ENCODE measurements at places on chromosomes 16 and 17. TPM values are rescaled to one million over a fixed set of nuclear protein-coding genes. Genes with fewer than 3 reads are reported as not detected.

HSD17B1 gene
- 1.4 TPM for total RNA-seq

MAF gene
- total RNA-seq, result 15.8 TPM

SCN4A gene
- total RNA-seq, result not detected

RASL10B gene
- 21.3 TPM for total RNA-seq

KRTAP2-3 gene
- not detected for total RNA-seq

DNA sequence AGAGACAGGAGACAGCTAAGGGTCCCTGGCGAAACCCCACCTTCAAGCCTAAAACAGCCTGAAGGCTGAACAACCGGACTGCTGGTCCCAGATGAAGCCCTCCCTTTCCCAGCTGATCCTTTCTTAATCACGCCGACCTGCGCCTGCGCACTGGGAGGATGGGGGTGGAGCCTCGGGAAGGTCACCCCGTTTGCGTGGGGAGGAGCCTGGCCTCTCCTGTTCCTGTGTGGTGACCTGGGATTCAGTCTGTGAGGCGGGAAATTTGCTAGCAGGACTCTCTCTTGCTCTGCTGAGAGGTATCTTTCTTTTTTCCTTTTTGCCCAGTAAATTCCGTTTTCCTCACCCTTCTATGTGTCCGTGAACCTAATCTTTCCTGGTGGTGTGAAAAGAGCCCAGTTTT is 9.6 kb downstream of the FAM20A start:
- no peak for DNase-seq

GRCh38 chr16:29815032-29815721 is 775 bp upstream of the PAGR1 start:
- DNase-seq, result no peak

DNA sequence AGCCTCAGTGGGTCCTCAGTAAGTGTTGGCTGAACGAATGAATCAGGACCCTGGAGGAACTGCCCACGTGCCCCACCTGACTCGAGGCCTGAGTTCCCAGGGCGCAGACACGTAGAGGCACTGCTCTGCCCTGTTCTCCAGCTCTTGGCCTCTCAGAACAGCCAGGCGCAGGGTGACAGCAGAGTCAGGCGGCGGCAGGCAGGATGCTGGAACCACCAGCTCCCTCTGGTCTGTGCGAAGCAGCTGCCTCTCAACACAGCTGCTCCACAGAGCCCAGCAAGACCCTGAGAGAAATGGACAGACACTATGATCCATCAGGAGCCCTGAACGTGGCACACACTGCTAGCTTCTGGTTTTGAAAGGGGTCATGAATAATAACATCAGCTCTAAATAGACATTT is 53.1 kb upstream of the BCO1 start:
- no peak for DNase-seq

- no peak for DNase-seq
These were observed 555.3 kb downstream of the HS3ST4 start for GRCh38 chr16:26247063-26247462.

DNA sequence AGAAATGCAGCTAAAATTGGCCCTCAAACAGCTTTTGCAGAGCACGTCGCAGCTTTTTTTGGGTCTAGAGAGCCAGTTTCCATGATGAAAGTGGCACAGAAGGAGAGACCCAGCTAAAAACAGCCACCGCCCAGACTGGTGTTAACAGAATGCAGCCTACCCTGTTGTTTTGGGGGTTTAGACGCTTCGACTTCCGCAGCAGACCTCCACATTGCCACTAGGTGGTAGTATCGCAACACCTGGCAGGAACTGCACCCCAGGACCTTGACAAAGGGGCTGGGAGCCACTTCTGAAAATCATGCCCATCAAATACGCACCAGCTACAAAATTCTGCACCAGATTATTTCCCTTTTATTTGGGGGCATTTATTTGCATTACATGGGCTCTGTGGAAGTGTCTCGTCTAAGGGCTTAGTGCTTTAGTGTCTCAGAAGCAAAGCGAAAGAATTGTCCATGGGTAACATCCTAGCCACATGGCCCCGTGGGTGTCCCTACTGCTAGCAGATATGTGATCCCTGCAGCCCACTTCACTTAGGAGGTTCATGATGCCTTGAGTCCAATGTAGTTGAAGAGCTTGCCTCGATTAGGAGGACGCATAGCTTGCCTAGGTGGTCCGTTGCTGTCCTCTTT is 167.1 kb downstream of the HAPSTR1 start:
- no peak for DNase-seq

- DNase-seq, result no peak
These were observed 92.2 kb downstream of the CMC2 start for GRCh38 chr16:80914379-80915078.

DNA sequence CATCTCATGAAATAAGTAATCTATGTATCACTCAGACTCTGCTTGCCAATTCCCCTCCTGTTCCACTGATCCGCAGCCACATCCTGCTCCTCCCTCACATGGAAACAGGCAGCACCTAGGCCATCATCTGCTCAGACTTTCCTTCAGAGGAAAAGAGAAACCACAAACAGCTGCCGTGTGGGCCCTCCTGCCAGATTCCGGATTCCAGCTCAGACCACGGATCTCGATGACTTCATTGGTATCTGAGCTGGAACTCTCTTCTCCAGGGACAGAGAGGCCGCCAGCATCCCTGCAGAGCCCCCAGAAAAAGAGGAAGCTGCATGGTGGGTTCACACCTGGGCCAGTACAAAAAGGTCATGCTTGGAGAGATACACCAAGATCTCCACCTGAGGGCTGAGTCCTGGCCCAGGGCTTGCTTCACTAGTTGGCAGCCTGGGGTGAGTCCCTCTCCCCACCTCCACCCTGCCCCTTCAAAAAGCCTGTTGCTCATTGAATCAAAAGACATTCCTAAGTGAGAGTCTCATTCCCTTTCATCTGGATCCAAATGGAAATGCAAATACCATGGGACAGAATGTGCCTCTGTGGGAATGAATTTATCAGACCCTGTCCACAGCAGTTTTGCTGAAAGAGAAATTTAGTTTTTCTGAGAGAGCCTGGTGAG is 47.2 kb downstream of the HOXB1 start:
- no peak for DNase-seq

DNA sequence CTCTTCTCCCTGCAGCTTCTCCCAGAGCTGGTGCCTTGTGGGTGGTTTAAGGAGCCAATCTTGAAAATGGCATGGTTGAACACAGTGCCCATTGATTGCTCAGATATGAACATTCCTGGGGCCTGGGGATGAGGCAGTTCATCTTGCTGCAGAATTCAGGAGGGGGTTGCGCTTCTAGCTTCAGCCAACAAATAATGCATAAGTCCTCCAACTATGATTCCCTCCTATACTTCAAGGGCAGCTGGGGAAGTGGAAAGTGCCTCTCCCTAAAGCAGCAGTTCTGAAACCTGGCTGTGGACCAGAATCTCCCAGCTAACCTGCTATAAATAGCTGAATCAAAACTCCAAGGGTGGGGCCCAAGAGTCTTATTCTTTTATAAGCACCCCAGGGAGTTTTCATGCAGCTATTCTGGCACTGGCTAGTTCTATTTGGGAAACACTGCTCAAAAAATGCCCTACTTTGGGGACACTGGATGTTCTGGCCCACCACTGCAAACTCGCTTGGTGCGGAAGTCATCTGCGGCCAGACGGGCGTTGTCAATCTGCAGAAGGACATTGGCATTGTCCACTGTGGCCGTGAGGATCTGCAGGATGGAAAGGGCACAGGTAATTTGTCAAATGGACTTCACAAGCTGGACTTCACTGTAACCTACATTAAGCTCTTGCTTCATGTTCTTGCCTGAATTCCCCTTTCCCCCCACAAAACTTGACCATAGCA is 130.3 kb downstream of the CCDC144A start:
- DNase-seq, result peak; percentile 51

DNA sequence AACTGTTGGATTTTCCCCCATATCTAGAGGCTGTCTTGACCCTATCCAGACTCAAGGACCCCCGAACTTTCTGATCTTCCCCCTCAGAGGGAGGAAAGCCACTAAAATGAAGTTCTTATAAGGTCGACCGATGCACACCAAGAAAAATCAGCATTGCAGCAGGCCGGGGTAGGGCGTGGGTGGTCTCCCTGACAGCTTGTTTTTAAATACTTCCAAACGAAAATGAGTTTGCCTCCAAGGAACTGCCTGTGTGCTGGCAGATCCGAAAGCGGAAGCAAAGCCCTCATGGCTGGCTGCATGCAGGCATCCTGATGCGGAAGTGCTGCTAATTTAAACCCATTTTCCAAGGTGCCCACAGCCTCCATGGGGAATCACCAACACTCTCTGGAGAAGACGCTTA is 374.3 kb upstream of the XYLT1 start:
- no peak for DNase-seq

DNA sequence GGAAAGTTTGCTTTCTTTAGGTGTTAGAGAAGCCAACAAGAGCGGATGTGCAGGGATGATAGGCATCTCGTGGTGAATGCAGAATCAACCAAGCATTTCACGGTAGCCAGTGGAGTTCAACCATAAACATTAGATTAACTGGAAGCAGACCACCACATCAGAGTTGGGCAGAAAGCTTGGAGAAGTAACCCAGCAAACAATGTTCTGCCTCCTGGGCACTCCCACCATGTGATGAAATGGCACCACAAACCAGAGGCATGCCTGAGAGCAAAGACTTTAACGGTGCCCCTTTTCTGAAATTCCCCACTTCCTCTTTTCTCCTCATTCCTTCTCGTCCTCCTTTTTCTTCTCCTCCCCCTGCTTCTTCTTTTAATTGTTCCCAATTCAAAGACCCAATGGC is 193.5 kb upstream of the ANKFN1 start:
- no peak for DNase-seq

DNA sequence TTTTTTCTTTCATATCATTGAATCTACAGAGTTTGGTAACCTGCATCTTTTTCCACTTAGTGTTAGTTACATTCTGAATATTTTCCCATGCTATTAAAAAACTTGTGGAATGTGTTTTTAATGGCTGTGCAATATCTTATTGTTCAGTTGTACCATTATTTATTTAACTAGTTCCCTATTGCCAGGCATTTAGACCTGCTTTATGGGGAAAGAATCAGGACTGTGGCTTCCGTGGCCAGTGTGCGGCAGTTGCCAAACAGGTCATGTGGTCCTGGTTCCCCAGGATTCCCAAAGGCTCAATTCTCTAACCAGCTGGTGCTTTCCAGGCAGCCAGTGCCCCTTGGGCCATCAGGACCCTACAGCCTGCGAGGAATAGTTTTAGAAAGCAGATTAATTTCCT is 30.8 kb downstream of the NDEL1 start:
- DNase-seq, result no peak

GRCh38 chr17:18213666-18214270 is 11.7 kb upstream of the LLGL1 start:
- no peak for DNase-seq

GRCh38 chr17:38333635-38334295 is 10.0 kb downstream of the GPR179 start:
- DNase-seq, result no peak

GRCh38 chr17:71464241-71464640 is 656.6 kb upstream of the SOX9 start:
- DNase-seq, result no peak
